ENCODE measurements at places on chromosomes 2 and 18. TPM values are rescaled to one million over a fixed set of nuclear protein-coding genes. Genes with fewer than 3 reads are reported as not detected.

Gene IHH
- not detected for total RNA-seq

Gene RNF152
- total RNA-seq, result 0.56 TPM

GRCh38 chr2:187001248-187001647, 152.3 kb upstream of the ZSWIM2 start:
- H3K27me3 ChIP-seq, result no peaks in the 10 kb centered on the region
- H3K36me3 ChIP-seq, result no peaks in the 10 kb centered on the region
- H3K27ac ChIP-seq, result no peak overlapping the region
- no peak for DNase-seq
- H3K4me3 ChIP-seq, result no peak overlapping the region

DNA sequence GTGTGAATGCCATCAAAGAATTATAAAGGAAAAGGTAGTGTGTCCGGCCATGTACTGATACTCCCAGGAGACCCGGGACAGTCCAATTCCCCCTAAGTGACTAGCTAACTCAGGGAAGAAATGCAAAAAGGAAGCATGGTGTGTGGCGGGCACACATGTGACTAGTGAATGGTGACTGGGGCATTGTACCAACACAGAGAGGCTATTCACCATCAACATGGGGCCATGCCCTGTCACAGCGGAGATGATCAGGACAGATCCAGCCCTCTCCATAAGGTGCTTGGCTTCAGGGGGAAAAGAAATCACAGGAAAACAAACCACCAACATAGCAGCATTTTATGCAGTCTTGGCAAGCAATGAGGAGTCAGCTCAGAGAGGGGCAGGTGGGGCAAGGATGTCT, 34.3 kb downstream of the FAM168B start:
- H3K36me3 ChIP-seq, result peaks cover 29% of the 10 kb centered on the region
- H3K4me3 ChIP-seq, result no peak overlapping the region
- H3K27me3 ChIP-seq, result no peaks in the 10 kb centered on the region
